ENCODE measurements at places on chromosomes 1 and 21.
A peak's percentile ranks its signal among the peaks of the same experiment; 100 is the strongest.

GRCh38 chr1:207903767-207904166, 7.2 kb downstream of the CD34 start:
- H3K36me3 ChIP-seq: no peaks in the 10 kb centered on the region
- no peak overlapping the region for H3K4me3 ChIP-seq
- H3K4me1 ChIP-seq: no peaks in the 10 kb centered on the region
- no peak for DNase-seq

DNA sequence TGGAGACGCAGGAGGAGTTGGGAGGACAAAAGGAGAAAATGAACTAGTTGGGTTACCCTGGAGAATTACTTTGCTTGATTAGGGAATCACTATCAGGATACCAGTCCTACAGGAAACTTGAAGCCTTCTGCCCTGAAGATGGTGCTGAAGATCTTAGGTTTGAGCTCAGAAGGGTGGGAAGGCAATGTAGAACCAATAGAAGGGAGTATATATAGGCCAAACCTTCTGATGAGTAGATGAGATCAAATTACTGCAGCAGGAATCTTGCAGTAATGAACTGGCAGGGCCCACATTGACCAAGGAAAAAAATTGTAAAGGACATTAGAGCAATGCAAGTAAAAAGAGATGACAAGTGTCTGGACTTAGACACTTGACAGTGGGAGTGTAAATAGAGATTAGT, 116.3 kb upstream of the CACYBP start:
- peak; percentile 38 for DNase-seq
- H3K27me3 ChIP-seq: no peaks in the 10 kb centered on the region
- no peak overlapping the region for H3K4me3 ChIP-seq
- H3K27ac ChIP-seq: no peak overlapping the region
- H3K4me1 ChIP-seq: no peaks in the 10 kb centered on the region

DNA sequence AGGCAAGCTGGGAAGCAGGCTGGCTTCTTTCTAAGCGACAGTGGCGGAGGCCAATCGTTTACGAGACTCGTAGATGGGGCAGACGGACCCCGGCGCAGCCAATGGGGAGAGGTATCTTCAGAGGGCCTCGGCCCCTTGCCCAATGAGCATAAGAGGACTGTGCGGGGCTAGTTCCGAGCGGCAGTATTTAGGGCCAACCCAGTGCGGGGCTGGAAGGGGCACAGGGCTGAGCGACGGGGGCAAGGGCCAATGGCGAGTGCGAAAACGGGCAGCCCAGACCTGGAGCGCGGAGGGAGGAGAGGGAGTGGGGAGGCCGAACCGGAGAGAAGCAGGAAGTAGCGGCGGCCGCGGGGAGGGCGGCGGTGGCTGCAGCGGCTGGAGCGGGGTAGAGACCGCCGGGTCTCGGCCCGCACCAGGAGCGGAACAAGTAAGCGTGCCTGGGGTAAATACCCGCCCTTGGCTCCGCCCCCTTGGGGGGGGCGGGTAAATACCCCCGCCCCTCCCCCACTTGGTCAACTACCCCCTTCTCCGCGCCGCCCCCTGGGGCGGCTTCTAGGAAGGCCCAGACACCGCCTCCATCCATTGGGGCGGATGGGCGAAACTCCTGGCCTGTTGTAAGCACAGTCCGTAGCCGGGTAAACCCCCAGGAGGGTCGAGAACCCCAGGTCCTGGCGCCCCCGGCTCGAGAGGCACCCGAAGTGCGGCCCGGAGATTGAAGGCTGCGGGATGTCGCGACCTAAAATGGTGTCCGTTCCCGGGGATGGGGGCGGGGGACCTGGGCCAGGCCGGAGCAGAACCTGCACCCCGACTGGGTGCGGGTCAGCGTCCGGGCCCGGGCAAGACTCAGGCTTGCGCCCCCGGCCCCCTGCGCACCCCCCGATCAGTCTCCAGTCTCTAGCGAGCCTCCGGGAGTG, at the start of gene ZNF687:
Gene ZNF687, plus strand, starts transcription at position 331 of the 914 bp plus-strand sequence. CDS start 3,993 bp downstream, outside the sequence.
- H3K36me3 ChIP-seq: no peaks in the 10 kb centered on the region
- no peaks in the 10 kb centered on the region for H3K27me3 ChIP-seq
- peak within 1 kb of the TSS; percentile 83 for H3K27ac ChIP-seq
- peak; percentile 100 for DNase-seq
- H3K4me1 ChIP-seq: peaks cover 10% of the 10 kb centered on the region
- H3K4me3 ChIP-seq: peak within 1 kb of the TSS; percentile 96

DNA sequence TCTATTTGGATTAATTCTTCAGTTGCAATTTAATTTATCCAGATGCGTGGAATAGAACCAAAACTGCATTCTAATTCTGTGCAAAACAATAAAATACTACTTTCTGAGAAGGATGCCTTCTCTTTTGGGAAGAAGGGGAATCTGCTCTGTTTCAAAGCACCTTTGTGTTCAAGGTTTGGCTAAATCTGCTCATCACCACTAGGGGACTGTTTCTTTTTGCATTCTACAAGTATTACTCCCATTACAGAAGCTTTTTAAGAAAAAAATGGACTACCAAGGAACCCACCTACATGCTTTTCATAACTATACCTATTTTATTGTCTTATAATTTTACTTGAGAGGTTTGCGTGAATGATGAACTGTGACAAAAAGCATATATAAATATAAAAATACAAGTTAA, 18.2 kb downstream of the MRPS6 start:
- H3K36me3 ChIP-seq: 0 out of 2 replicates have a peak, but pooled peaks cover 8% of the 10 kb centered on the region
- H3K27ac ChIP-seq: no peak overlapping the region
- no peak for DNase-seq
- no peaks in the 10 kb centered on the region for H3K4me1 ChIP-seq
- no peaks in the 10 kb centered on the region for H3K27me3 ChIP-seq

GRCh38 chr21:45011911-45012661, 62.3 kb upstream of the ADARB1 start:
- peaks cover 98% of the 10 kb centered on the region for H3K27me3 ChIP-seq
- no peak overlapping the region for H3K4me3 ChIP-seq
- H3K27ac ChIP-seq: no peak overlapping the region
- no peak for DNase-seq
- H3K4me1 ChIP-seq: no peaks in the 10 kb centered on the region
- H3K36me3 ChIP-seq: no peaks in the 10 kb centered on the region

DNA sequence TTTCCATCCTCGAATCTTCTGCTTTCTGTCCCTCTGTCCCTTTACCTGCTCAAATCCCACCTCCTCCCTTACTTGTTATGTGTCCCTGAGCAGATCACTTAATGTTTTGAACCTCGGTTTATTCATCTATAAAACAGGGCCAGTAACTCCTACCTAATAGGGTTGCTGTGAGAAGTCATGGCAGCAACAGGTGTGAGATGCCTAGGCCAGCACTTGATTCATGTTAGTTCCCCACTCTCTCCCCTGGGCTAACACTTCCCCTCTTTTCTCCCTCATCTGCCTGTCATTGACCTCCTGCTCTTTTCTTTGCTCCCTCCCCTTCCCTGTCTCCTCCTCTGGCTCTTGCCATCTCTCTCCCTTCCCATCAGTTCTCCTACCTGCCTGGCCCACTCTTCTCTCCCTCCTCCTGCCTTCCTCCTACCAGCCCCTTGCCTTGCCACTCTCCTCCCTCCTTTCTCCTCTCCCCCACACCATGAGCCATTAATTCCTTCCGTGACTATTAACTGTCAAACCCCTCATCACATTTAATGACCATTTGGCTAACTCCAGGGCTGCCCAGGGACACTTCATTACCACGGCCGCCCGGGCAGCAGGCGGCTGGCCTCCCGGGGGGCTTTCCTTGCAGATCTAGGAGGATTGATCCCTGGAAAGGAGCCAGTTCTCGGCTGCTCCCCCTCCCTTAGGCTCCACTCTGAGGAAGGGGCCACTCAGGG, 90.6 kb upstream of the CD1D start:
- H3K27ac ChIP-seq: no peak overlapping the region
- no peaks in the 10 kb centered on the region for H3K4me1 ChIP-seq
- H3K27me3 ChIP-seq: peaks cover 64% of the 10 kb centered on the region
- H3K36me3 ChIP-seq: no peaks in the 10 kb centered on the region
- DNase-seq: no peak

- no peaks in the 10 kb centered on the region for H3K4me1 ChIP-seq
- DNase-seq: no peak
- H3K4me3 ChIP-seq: no peak overlapping the region
- no peaks in the 10 kb centered on the region for H3K27me3 ChIP-seq
- H3K36me3 ChIP-seq: no peaks in the 10 kb centered on the region
Measured at GRCh38 chr1:47972864-47973432, 24.2 kb downstream of the TRABD2B start.

DNA sequence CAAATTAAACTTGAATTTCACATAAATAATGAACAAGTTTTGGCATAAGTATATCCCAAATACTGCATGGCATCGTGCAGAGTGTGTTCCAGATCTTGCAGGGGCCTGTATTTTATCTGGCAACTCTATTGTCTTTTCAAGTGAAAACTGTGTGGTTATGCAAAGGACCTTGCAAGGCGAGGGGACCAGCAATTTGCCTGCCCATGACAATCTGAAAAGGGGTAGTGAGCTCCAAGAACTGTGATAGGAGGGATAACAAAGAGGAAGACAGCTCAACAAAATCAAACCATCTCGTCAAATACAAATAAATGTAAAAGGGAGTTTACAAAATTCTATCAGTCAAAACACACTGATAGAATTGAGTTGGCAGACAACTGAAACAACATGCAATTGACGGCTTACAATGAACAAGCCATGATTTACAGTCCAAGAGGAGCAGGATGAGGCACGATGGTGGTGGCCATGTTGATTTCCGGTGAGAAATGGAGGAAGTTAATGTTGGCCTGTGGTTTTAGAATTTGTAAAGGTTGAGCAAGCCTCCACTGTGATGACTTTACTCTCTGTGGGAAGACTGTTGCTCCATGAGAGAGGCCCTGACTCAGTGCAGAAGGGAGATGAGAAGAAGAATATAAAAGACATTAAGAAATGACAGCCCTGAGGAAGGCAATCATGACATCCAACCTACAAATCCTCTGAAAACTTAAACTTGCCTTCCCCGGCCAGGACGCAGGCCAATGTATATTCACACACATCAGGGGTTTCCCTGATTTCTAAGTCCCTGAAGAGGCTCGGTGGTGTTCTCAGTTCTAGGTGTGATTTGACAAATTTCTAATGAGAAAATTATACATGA, 132.2 kb downstream of the ADSS2 start:
- no peaks in the 10 kb centered on the region for H3K36me3 ChIP-seq
- no peak overlapping the region for H3K4me3 ChIP-seq
- H3K27me3 ChIP-seq: no peaks in the 10 kb centered on the region
- no peaks in the 10 kb centered on the region for H3K4me1 ChIP-seq
- no peak for DNase-seq

DNA sequence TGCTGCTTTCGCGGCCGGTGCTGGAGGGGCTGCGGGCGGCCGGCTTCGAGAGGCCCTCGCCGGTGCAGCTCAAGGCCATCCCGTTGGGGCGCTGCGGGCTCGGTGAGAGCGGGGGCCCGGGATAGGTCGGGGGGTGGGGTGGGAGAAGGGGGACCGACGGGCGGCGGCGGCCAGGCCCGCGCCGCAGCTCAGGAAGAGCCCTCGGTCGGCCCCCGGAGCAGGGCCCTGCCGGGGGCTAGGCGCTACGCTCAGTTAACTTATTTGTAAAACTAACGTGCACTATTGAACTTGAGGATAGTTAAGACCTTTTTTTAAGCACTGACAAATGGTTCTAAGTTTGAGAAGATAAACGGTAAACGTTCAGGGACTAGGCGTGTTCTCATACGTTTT, 418 bp downstream of the DDX20 start:
- H3K27ac ChIP-seq: peak overlapping the region; percentile 87
- DNase-seq: no peak
- H3K36me3 ChIP-seq: no peaks in the 10 kb centered on the region
- peaks cover 8% of the 10 kb centered on the region for H3K4me1 ChIP-seq
- peak overlapping the region; percentile 78 for H3K4me3 ChIP-seq

GRCh38 chr1:26820784-26821269, 5.7 kb upstream of the ZDHHC18 start:
- H3K4me1 ChIP-seq: peaks cover 1% of the 10 kb centered on the region
- no peak overlapping the region for H3K4me3 ChIP-seq
- H3K27me3 ChIP-seq: no peaks in the 10 kb centered on the region
- no peaks in the 10 kb centered on the region for H3K36me3 ChIP-seq

GRCh38 chr21:16713331-16714117, 799.3 kb upstream of the CXADR start:
- H3K27ac ChIP-seq: no peak overlapping the region
- no peak for DNase-seq
- H3K4me1 ChIP-seq: no peaks in the 10 kb centered on the region
- no peaks in the 10 kb centered on the region for H3K27me3 ChIP-seq

Data from MM.1S (cell line).